WTC11 (cell line): ENCODE measurements at places on chromosomes 16 and 17.

GRCh38 chr17:73580073-73580710, 64.1 kb downstream of the SDK2 start:
- DNase-seq: no peak

DNA sequence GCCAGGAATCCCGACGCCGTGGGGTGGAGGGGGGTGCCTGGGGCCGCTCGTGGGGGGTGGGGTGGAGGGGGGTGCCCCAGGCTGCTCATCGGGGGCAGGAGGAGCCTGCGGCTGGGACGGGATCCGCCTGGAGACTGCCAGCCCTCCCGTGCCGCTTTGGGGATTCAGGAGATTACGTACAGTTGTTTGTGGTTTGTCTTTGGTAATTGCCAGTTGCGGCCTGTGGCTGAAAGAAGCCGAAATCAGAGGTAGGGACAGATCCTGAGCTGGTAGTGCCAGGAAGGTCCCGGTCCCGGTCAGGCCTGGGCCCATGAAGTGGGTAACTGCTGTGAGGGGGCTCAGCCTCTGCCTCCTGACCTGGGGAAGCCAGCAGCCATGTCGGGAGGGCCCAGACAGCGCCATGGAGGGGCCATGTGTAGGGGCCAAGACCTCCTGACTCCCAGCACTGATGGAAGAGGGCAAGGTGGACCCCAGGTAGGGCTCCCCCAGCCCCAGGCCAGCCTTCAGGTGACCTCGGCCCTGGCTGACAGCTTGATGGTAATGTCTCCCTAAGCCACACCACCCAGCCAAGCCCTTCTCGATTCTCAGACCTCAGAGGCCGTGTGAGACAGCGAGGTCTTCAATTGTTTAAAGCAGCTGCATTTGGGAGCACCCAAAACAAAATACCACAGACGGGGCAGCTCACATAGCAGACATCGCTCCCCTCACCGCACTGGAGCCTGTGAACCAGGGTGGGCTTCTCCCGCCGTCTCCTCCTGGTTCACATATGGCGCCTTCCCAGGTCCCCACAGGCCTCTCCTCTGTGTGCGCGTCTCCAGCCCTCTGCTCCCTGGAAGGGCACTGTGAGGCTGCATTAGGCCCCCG, 34.9 kb upstream of the SSTR5 start:
- DNase-seq: no peak

DNA sequence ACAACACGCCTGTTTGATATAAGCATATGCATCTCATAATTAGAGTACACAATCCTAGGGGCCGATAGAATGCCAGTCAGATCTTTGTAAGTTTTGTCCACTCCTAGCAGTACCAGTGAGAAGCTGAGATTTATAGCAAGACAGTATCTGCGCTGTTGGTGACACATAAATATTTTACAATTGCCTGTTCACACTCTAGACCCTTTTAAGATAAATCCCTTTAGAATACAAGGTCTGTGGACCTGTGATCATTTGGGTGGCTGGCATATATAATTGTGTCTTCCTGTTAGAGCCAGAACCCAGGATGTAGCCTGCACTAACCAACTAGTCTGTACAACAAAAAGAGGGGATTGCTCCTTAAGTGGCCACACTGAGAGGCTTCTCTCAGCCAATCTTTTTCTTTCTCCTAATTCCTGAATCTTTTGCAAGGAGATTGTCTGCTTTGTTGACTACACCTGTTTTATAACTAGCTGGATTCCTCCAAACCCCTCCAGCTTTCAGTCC, 74.7 kb downstream of the WIPI1 start:
- DNase-seq: no peak

DNA sequence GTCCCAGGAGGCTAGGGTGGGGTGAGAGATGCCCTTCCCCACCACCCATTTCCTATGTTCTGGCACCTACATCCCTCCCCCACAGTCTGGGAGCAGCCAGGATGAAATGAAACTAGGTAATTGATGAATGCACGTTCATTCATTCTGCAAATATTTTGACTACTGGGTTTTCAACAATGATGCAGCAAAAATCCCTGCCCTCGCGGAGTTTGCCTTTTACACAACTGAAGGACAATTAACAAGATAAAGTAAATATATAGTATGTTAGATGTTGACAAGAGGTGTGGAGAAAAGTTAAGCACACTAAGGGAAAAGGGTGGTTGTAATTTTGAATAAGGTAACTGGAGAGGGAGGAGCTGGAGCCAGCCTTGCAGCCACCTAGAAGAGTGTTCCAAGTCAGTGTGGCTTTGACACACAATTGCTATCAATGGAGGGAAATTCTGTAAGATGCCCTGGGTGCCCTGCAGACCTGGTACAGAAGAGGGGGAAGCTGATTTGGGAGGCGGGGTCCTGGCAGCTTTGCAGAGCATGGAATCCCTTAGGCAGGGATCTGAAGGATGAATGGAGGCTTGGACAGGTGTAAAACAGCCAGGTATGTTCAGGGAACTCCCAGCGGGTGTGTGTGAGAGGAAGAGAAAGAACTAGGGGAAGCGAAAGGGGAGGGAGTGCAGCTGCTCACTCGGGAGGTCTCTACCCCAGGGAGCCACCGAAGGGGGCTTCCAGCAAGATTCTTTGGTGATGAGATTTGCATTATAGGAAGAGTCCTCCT, 2.5 kb downstream of the TMEM92 start:
- DNase-seq: no peak

DNA sequence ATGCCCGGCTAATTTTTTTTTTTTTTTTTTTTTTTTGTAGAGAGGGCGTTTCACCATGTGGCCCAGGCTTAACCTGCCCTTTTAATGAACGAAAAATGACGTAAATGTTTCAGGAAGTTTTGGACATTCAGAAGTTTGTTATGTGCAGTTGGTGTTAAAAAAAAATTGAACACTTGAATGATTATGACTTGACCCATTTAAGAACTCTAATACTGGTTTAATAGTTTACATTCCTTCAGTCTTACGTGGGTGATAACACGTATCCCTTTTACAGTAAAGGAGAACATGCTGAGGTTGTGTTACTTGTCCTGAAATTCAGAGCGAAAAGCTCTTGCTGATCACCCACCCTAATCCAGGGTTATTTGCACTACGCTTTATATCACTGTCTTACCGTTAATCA, 1.7 kb downstream of the MLYCD start:
- DNase-seq: no peak

- DNase-seq: no peak
Measured at GRCh38 chr17:73211745-73212144, 18.9 kb downstream of the COG1 start.

- no peak for DNase-seq
Measured at GRCh38 chr17:21288571-21289017, 4.1 kb downstream of the MAP2K3 start.

DNA sequence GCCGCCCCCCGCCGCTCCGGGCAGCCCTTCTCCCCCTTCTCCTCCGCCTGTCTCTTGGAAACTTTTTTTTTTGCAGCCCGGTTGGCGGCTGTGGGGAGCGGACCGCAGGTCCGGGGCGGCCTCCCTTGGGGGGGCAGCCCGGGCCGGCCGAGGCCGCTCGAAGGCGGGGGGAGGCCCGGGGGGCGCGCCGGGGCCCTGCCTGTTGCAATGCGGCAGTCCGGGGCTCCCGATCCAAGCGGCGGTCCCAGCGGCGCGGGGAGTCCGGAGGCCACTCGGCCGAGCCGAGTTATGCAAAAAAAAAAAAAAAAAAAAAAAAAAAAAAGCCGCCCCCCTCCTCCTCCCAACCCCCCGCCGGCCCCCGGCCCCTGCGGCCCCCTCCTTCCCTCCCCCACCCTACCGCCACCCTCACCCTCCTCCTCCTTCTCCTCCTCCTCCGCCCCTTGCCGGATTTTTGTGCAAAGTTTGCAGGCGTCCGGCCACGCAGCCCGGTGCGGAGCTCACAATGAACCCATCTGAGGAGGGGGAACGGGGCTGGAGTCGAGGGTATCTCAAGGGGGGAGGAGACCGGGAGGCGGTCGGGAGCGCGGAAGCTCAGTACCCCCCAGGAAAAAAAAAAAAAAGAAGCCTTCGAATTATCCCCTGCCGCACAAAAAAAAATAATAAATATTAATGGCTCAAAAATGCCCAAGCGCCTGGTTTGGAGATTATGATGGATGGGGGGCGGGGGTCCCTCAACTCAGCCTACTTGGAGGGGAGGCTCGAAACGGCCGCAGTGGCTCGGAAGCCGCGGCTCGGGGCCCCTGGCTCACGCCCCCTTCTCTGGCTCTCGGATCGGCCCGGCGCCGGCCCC, at the start of gene ZNF423:
Gene ZNF423, minus strand, starts transcription at position 291 of the 850 bp plus-strand sequence. CDS start 338 bp downstream, outside the sequence.
- DNase-seq: peak; percentile 44

GRCh38 chr17:80219763-80220053, 425 bp downstream of the SGSH start:
- DNase-seq: no peak

DNA sequence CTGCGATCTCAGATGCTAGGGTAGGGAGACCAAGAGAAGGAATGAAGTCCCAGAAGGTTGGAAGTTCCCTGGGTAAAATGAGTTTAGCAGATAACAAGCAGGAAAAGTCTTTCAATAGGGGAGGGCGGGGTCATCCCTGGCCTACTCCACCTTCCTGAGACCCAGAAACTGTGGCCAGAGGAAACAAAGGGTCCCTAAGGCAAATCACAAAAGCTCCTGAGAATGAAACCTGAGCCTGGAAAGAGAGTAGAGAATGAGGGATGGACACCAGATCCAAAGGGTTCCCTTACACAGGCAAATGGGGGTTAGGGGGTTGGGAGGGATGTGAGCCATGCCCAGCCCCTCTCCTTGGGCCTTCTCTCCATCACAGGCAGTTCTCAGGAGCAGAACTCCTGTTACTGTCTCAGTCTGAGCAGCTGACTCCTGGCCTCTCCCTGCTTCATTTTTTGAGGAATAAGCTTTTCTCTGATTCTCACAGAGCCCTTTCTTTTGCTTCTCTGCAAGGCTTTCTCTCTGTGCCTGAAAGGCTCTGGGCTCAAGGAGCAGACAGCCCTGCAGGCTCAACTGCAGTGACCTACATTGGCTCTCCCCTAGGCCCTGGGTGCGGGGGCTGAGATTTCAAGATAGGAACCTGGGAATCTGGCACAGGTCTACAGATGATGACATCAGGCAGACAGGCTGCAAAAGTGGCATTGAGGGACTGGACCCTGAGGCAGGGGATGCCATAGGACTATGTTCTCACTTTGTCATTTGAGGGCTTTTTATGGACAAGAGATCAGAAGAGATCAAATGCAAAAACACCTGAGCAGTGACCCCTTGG, 9.8 kb upstream of the NR1D1 start:
- peak; percentile 38 for DNase-seq

- DNase-seq: no peak
Measured at GRCh38 chr17:6067060-6067459, 3.1 kb upstream of the WSCD1 start.

GRCh38 chr17:65079489-65079900, 23.0 kb upstream of the GNA13 start:
- peak; percentile 19 for DNase-seq

DNA sequence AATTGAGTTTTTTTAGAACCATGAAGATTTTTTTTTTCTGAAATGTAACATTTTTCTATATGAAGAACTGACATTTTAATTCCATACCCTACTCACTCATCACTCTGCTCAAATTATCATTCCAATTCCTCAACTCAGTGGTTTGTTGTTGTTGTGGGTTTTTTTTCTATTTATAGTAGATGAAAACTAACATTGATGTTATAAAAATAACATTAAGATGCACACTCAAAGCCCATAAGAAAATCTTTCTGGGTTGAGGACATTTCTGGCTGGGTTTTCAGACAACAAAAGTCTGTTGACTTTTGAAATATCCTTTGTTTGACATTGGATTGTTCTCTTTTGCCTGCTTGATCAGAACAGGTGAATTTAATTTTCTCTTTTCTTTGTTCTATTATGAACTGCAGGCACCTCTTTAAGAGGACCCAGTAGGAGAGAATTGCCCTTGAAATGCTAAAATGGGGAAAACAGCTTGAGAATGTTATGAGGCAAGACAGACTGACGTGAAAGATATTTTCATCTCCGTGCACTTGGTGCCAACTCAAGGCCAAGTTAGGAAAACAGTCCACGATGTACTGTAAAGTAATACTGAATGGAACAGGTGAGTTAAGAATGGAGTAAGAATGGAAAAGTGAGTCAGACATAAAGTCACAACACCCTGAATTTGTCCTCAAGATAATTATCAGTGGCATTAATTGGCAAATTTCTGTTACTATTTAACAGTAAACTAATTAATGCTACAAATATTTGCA, 16.1 kb upstream of the ABCA5 start:
- no peak for DNase-seq

GRCh38 chr17:17552351-17553216, 38.9 kb downstream of the PEMT start:
- DNase-seq: no peak

GRCh38 chr17:36926226-36926625, 11.0 kb upstream of the LHX1 start:
- no peak for DNase-seq

GRCh38 chr17:77320044-77320440, 179.3 kb downstream of the SEC14L1 start:
- peak; percentile 6 for DNase-seq

- DNase-seq: no peak
Measured at GRCh38 chr17:57849163-57849873, 526 bp downstream of the MRPS23 start.

GRCh38 chr17:50426814-50427787, 1.1 kb downstream of the ACSF2 start:
- DNase-seq: peak; percentile 54

DNA sequence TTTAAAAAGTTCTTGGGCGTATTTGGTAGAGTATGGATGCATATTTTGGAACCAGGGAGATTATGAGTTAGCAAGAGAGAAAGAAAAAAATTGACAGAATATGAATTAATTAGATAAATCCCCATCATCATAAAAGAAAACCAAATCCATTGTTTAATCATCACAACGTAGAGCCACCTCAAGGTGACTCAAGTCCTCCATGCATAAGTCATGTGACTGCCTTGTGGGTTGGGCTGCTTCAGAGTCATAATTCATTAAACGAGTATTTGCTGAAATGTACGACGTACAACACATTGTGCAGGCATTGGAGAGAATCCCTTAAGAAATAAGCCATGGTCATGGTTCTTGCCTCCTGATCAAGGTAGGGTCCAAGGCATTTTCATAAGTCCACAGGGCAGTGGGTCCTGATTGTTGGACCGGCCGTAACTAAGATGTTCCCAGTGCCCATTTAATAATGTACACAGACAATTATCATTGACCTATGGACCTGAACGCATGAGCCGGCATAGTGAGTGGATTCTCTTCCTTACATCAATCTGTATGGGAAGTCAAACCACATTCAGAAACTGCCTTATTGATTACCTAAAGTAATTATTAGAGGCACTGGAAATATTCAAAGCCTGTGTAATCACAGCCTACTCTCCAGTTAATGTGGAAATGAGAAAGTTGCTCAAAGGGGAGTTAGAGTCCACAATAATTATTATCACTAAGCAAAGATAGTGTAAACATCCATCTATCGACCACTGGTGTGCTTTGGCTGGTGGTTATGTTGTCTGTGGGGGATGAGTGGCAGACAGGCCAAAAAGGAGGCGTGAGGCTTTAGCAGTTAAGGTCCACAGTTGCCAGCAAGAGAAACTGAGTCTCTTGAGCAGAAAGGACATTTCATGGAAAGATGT, 165.4 kb downstream of the PITPNC1 start:
- no peak for DNase-seq

- DNase-seq: no peak
Measured at GRCh38 chr16:27726621-27727261, 176.8 kb downstream of the KATNIP start.
